HepG2 (cell line): ENCODE measurements at places on chromosomes 5 and 9.

DNA sequence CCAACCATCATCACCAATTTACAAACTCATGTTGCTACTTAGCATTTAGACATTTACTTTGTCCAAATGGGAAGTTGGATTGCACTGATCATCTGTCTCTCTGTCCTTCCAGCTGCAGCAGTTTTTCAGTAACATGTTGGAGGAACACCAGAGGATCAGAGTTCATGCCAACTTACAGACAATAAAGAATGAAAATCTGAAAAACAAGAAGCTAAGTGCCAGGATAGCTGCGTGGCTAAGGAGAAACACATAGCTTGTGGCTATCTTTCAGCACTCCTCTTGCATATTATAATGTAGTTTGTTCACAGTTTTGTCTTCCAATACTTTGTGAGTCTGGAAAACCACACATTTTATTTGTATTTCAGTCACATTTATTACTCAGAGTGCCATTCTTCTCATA is 6.4 kb upstream of the ARL14EPL start:
- no peak for DNase-seq

GRCh38 chr5:173231381-173231766 is 3.6 kb downstream of the NKX2-5 start:
- DNase-seq, result no peak

DNA sequence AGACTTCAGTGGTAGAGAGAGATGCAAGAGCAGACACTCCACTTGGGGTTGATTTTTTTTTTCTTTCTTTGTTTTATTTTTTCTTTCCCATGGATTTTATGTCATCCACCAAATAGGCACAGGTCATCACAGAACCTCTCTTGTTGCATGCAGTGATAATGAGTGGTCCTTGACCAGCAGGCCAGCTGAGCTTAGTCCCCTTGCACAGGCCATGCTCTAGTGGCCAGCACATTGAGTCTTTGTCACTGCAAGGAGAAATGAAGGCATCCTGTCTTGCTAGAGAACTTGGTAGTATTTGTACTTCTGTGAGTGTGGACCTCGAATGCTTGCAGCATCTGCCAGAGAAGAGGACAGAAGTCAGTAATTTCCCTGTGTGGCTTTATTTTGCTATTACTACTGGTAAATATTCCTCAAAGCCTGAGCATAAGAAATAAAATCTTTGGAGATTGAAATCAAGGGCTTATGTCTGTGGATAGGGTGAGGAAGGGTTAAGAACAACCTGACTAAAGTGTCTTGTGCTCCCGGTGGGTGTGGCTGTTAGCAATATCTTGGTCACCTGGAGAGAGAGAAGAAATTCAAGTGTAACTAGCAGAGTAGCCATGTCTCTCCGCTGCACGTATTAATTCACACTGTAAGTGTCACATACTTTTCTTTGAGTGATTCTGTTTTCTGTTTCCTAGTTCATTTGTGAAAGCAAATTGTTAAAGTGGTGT is 45.3 kb upstream of the NCS1 start:
- no peak for DNase-seq

GRCh38 chr5:175659546-175660253 is 1.8 kb downstream of the HRH2 start:
- DNase-seq, result no peak

DNA sequence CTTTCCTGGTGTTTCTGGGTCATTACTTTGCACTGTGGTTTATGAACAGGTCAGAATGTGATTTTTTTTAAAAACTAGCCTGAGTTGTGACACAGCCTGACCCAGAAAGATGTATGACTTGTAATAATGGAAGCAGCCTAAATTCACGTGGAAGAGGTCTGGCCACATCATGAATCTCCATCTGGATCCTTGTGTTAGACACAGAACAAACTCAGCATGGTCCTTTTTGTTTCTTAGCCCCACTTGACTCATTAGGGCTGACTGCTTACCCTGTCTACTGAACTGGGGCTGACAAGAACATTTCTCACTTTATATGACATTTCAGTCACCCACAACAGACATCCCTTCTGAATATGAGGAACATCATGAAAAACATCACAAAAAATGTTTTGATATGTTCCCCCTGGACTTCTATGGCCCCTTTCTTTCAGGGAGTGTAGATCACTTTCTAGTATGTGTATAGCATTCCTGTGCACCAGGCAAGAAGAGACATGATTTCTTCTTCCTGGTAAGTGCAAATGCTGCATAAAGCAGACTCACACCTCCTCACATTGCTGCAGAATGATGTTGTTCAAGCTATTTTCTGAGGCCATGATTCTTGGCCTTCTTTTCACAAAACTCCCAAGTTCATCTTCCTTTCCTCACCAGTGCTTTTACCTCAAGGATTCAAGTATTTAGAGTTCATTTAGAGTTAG is 52.3 kb downstream of the ZNF622 start:
- no peak for DNase-seq

GRCh38 chr5:175478008-175478383 is 364 bp upstream of the SFXN1 start:
- no peak for DNase-seq

- no peak for DNase-seq
These were observed 26.3 kb upstream of the CRHBP start for GRCh38 chr5:76926329-76927105.

GRCh38 chr5:64854855-64855254 is 86.1 kb downstream of the CWC27 start:
- no peak for DNase-seq

DNA sequence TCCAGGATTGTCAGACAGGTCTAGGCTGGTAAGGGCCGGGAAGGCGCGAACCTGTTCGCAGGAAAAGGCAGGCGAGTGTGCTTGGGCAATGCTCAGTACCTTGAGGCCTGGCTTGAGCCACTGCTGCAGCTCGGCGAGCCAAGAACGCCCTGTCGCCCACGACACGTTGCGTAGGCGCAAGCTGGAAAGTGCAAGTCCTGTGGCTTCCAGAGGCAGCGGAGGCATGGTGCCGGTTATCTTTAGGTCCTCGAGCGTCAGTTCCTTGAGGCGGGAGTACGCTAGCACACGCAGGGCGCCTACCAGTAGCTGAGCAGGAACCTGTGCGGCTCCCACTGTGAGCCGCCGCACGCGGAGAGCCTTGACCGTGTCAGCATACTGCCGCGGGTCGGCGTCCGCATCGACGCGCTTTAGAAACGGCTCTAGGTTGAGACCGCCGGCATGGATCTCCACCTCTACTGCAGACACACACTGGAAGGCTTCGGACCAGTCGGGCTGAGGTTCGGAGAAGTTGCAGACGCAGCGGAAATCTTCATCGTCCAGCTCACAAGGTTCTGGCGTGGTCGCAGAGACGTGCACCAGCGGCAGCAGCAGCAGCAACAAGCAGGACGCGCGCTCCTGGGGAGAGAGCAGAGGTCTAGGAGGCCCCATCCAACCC is 482 bp downstream of the CD14 start:
- DNase-seq, result no peak

- peak; percentile 15 for DNase-seq
These were observed 726.4 kb upstream of the GRAMD2B start for GRCh38 chr5:125696762-125697161.

DNA sequence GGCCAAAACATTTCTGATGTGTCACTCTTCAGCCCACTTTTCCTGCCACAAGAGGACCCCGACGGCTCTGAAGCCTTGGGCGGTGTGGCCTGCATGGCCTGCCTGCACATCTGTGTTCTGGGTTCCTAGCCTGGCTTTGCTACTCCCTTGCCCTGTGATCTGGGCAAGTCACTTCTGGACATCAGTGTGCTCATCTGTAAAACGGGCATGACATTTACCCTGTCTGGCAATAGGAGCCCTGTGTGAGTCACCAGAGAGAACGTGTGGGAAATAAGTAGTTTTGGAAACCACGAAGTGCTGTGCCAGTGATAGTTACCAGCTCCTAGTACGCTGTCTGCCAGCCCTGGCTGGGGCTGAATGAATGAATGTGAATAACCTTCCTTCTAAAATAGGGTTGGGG is 90.8 kb downstream of the MACROH2A1 start:
- no peak for DNase-seq

DNA sequence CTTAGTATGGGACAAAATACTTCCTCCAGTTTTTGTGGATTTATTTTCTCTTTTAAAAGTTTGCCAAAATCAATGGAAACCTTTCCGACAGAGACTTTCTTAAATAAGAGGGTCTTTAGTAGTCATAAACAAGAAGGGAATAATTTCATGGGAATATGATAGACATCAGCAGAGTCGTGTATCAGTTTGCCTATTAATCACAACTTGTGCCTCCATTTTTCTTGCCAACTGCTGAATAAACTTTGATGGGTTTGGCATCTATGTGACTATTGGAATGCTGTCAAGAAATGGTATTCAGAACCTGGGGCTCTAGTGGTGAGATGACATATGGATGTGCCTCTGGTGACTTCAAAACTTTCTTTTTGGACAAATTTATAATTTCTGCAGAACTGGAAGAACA is 1668.2 kb downstream of the MAT2B start:
- DNase-seq, result no peak

DNA sequence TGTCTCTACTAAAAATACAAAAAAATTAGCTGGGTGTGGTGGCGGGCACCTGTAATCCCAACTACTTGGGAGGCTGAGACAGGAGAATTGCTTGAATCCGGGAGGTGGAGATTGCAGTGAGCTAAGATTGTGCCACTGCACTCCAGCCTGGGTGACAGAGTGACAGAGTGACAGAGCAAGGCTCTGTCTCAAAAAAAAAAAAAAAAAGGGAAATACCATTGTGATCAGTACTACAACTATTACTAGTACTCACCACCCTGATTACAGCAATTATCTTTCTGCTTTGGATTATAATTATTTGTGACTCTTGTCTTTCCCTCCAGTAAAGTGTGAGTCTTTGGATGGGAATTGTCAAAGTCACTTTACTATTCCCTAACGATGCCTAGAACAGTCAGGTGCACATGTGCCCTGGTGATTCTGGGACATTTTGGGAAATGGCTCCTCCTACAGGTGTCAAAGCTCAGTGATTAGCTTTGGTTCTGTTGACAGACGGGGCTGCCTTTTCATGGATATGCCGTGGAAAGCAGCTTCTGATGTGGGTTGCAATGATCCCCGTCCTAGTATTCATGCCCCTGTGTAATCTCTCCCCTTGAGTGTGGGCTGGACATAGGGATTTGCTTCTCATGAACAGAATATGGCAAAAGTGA is 31.8 kb upstream of the FRRS1L start:
- no peak for DNase-seq

- DNase-seq, result no peak
These were observed 488 bp downstream of the POLR1E start for GRCh38 chr9:37486256-37486615.
